ENCODE measurements at places on chromosomes 7 and 10. TPM values are rescaled to one million over a fixed set of nuclear protein-coding genes. Genes with fewer than 3 reads are reported as not detected.

Gene GHRHR
- not detected for total RNA-seq

Gene GOT1
- 16.9 TPM for total RNA-seq

Gene IMMP2L
- total RNA-seq: 14.7 TPM

DNA sequence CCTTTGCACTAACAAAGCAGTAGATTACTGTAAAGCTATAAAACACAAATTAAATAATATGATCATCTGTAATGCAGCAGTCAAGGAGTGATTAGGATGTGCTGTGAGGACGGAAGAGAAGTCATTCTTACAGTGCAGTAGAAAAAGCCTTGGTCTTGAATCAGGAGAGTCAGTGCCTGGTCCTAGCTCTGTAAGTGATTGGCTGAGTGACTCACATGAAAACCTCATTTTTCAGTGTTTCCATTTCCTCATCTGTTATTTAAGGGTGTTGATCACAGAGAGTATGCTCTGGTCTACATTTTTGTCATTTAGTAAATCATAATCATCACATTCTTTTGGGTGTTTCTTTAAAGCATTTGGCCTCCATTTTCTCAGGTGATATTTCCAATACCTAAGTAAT, 717.8 kb downstream of the LRMDA start:
- H3K27me3 ChIP-seq: no peaks in the 10 kb centered on the region
- H3K36me3 ChIP-seq: no peaks in the 10 kb centered on the region
- H3K27ac ChIP-seq: peak overlapping the region; percentile 79
- no peak for DNase-seq

- no peaks in the 10 kb centered on the region for H3K36me3 ChIP-seq
- peaks cover 14% of the 10 kb centered on the region for H3K4me1 ChIP-seq
- H3K27ac ChIP-seq: peak overlapping the region; percentile 31
These were observed 101.5 kb upstream of the ANKRD1 start for GRCh38 chr10:91022390-91022789.

DNA sequence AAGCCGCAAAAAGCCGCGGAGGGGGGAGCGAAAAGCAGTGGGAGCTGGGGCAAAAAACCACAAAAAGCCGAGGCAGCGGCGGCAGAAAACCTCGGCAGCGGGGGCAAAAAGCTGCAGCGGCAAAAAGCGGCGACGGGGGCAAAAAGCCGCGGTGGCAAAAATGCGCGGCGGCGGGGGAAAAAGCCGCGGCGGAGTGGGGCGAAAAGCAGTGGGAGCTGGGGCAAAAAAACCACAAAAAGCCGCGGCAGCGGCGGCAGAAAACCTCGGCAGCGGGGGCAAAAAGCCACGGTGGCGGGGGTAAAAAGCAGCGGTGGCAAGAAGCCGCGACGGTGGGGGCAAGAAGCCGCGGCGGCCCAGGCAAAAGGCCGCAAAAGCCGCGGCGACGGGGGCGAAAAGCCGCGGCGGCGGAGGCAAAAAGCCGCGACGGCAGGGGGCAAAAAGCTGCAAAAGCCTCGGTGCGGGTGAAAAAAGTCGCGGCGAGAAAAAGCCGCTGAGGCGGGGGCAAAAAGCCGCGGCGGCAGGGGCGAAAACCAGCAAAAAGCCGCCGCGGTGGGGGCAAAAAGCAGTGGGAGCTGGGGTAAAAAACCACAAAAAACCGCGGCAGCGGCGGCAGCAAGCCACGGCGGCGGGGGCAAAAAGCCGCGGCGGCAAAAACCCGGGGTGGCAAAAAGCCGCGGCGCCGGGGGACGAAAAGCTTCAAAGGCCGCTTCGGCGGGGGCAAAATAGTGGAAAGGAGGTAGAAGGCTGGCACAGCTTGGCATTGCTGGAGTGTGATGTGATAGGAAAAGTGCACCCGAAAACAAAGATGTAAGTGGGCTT, 135.9 kb downstream of the ZNF92 start:
- DNase-seq: no peak
- H3K4me3 ChIP-seq: peak overlapping the region; percentile 41
- no peaks in the 10 kb centered on the region for H3K36me3 ChIP-seq
- H3K27ac ChIP-seq: no peak overlapping the region

- H3K36me3 ChIP-seq: no peaks in the 10 kb centered on the region
- no peaks in the 10 kb centered on the region for H3K27me3 ChIP-seq
- H3K4me3 ChIP-seq: no peak overlapping the region
- H3K4me1 ChIP-seq: no peaks in the 10 kb centered on the region
These were observed 143.2 kb downstream of the NRCAM start for GRCh38 chr7:108313086-108313485.

DNA sequence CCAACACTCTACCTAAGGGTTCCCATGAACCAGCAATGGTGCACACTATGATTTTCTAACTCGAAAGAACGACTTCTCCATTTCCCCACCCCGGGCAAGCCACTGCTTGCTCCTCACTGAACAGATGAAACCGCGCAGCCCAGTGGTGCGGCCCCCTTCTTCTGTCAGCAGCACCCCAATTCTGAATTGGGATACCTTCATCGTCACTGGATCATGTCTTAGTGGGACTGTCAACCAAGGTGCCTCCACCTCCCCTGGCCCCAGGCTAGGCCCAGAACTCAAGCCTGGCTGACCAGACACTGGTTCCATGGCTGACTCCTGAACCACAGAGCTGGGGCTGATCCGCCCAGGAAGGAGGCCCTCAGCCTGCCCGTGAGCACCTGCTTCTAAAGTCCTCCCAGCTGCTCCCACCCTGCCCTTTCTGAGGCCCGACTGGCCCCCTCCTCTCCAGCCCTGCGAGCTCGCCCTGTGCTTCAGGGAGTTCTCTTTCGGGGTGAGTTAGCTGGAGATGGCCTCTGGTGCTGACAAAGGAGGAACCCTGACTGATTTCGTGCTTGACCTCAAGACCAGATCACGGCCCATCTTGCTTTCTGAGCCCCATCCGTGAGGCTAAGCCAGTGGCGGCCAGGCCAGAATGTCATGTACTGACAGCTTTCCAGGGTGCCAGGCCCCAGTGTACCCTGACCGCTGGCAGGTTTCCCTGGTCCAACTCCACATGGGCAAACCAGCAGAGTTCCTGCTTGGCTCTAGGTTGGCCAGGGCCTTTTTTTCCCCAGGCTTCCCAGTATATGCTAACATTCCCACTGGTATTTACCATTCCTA, 44.5 kb downstream of the FAM53B start:
- no peak for DNase-seq
- H3K27ac ChIP-seq: peak overlapping the region; percentile 84
- H3K27me3 ChIP-seq: no peaks in the 10 kb centered on the region

All from lower lobe of right lung (tissue), 2 donors.